ENCODE measurements at places on chromosomes 4 and X.

- no peak for DNase-seq
These were observed 1.0 kb upstream of the ANTXR2 start for GRCh38 chr4:80074069-80074468.

- no peak for DNase-seq
These were observed 128.5 kb upstream of the TSPAN5 start for GRCh38 chr4:98786866-98787265.

GRCh38 chr4:70772929-70773555 is 51.3 kb downstream of the RUFY3 start:
- no peak for DNase-seq

DNA sequence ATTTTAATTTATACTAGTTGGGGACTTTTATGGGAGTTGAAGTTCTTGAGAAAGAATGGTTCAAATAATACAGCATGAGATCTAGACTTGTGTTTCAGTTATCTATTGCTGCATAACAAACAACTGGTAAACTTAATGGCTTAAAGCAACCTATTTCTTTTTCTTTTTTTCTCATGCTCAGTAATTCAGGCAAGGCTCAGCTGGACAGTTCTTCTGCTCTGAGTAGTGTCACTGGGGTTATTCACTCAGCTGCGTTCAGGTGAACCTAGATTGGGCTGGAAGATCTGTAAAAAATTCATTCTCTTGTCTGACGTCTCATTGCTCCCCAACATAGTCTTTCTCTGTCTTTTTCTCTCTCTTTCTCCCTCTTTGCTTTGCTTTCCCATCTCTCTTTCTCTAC is 291.7 kb downstream of the GBA3 start:
- no peak for DNase-seq

GRCh38 chr4:74884266-74884665 is 48.6 kb upstream of the PARM1 start:
- no peak for DNase-seq

- DNase-seq: no peak
These were observed 340.0 kb upstream of the MAGEB16 start for GRCh38 chrX:35458142-35458541.

- no peak for DNase-seq
These were observed 101.4 kb downstream of the ADAMTS3 start for GRCh38 chr4:72467633-72468032.

GRCh38 chr4:122619611-122620010 is 1.3 kb downstream of the IL21 start:
- DNase-seq: no peak

- no peak for DNase-seq
These were observed 25.6 kb downstream of the APELA start for GRCh38 chr4:164902608-164903007.

DNA sequence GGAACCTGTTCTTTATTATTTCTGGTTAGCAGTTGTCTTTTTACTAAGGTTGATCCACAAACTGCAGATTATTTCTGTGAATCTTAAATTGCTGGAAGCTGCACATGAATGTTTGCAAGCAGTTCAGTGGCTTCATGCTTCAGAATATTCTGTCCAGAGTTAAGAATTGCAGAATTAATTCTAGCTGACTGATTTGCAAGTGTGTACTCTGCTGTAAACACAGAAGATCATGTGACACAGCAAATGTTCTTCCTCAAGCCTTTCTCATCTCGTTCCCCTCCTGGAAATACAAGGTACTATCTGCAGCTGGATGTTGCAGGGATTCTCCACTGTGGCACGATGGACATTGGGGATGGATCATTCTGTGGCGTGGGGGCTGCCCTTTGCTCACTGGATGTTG is 16.8 kb upstream of the CLTRN start:
- no peak for DNase-seq

- DNase-seq: no peak
These were observed 146.1 kb downstream of the PDHA2 start for GRCh38 chr4:95985791-95986550.

DNA sequence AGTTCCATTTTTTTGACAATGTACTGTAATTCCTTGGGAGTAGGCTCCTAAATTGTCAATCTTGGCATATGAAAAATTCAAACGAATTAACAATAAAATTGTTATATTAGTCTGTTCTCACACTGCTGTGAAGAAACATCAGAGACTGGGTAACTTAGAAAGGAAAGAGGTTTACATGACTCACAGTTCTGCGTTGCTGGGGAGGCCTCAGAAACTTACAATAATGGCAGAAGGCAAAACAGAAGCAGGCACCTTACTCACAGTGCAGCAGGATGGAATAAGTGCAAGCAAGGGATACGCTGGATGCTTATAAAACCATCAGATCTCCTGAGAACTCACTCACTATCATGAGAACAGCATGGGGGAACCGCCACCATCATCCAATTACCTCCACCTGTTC is 246.4 kb upstream of the TRAM1L1 start:
- no peak for DNase-seq

GRCh38 chr4:108148316-108148715 is 20.4 kb downstream of the LEF1 start:
- DNase-seq: peak; percentile 27

DNA sequence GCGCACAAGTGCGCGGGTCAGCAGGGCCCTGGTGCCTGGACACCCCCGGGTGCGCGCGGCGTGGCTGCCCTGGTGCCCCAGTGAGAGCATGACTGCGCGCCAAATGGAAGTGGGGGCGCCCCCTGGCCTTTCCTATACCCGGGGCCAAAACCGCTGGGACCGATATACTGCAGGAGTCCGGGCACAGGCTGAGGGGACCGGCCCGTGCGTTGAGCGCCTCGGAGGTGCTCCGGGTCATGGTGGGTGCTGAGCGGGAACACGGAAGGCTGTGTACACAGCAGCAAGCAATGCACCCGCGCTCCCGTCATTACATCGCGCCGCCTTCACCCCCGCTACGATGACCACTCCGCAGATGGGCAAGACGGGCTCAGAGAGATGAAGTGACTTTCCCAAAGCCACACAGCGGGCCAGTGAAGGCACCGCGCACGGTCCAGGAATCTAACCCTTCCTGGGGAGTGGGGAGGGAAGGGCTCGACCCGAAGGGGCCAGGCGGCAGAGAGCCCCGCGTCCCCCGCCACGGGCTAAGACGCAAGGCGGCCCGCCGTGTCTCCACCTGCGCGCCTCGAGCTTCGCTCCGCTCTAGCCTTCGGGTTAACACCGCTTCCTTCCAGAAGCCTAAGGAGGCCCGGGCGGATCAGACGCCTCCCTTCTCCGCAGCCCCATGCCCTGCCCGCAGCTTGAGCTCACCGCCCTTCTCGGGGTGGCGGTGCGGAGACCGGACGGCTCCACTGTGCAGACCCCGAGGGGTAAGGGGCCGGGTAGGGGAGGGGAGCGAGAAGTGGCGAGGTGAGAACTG is 11.3 kb downstream of the HMX1 start:
- no peak for DNase-seq

- DNase-seq: no peak
These were observed 44.0 kb upstream of the LDB2 start for GRCh38 chr4:16942491-16942890.

DNA sequence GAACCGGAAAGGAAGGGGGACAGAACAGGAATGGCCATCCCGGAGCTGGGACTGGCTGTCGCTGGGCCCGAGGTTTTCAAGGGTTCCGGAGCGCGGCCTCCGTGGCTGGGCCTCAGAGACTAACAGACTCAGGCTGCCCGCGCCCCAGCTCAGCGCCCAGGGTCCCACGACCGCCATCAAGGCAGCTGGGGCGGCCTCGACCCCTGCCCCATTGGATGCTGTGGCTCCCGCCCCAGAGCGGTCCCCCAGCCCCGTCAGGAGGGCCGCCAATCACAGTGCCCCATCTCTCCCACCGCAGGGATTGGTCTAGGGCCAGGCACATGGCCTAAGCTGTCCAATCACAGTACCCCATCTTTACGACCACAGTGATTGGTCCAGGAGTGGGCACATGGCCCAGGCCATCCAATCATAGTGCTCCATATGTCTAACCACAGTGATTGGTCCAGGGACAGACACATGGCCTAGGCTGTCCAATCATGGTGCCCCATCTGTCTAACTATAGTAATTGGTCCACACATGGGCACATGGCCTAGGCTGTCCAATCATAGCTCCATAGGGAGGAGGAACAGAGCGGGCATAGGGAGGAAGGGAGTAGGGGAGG is 105.3 kb upstream of the NKX1-1 start:
- DNase-seq: peak; percentile 47

DNA sequence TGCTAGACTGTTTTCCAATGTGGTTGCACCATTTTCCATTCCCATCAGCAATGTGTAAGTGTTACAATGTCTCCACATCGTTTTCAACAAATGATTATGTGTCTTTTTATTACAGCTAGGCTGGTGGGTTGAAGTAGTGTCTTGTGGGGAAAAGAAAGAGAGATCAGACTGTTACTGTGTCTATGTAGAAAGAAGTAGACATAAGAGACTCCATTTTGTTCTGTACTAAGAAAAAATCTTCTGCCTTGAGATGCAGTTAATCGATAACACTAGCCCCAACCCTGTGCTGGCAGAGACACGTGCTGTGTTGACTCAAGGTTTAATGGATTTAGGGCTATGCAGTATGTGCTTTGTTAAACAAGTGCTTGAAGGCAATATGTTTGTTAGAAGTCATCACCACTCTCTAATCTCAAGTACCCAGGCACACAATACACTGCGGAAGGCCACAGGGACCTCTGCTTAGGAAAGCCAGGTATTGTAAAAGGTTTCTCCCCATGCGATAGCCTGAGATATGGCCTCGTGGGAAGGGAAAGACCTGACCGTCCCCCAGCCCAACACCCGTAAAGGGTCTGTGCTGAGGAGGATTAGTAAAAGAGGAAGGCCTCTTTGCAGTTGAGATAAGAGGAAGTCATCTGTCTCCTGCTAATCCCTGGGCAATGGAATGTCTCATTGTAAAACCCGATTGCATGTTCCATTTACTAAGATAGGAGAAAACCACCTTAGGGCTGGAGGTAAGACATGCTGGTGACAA is 23.0 kb upstream of the UGT2B15 start:
- no peak for DNase-seq

DNA sequence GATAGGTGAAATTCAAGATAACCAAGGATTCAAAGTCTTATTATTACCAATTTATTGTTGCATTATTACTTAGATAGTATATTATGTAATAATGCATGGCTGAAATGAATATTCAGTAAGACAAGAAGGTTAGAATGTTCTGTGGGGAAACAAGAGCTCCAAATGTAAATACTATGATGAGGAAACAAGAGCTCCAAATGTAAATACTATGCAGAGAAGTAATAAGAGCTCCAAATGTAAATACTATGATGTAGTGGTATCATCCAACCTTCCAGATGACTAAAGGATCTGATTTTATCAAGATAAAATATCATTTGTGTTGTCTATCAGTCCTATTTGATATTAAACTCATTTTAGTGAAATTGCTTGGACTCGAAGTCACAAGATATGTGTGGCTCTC is 82.2 kb upstream of the PCDH18 start:
- DNase-seq: no peak

- DNase-seq: no peak
These were observed 54.3 kb downstream of the TSC22D3 start for GRCh38 chrX:107721318-107721717.

DNA sequence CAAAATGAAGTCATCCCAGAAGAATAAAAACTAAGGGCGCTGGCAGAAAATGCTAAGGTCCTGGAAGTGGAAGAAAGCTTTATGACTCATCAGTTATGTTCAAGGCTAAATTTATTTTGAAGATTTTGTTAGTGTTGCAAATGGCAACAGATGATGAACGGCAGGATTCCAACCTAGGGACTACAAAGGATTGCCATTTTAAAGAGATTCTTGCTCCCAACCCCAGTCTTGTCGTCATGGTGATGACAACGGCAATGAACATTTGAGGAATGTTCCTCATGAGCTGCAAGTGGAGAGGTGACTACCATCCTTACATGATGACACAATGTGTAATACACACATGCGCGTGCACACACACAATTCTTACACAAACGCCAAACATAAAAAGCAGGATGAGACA is 54.4 kb upstream of the FTHL17 start:
- no peak for DNase-seq

DNA sequence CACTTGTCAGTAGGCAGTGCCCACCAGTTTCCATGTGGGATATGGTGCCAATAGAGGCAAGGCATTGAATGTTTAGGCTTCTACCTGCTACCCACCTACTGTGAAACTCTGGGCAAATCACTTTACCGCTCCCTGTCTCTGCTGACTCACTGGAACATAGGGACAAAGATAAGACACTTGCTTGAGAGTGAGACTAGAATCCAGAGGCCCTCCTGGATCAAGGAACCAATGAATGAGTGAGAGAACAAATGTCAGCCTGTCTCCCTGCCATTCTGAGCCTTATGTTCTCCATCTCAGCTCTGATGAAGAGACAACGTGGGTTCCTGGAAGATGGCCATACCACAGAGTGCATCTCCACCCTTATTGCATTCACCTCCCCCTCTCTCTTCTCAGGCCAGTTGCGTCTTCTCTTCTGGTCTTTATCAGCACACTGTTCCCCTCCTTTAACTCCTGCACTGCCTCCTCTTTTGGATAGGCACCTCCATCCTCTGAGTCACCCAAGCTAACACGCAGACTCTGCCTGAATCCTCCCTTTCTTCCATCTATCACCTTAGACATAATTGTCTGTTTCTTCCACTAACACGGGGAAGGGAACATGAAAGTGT is 15.4 kb upstream of the PRRG3 start:
- DNase-seq: no peak
